NCI-H2081 treated with DMSO at 0.1 percent for 48 hours (cell line): ENCODE measurements at places on chromosomes 12 and 14.

DNA sequence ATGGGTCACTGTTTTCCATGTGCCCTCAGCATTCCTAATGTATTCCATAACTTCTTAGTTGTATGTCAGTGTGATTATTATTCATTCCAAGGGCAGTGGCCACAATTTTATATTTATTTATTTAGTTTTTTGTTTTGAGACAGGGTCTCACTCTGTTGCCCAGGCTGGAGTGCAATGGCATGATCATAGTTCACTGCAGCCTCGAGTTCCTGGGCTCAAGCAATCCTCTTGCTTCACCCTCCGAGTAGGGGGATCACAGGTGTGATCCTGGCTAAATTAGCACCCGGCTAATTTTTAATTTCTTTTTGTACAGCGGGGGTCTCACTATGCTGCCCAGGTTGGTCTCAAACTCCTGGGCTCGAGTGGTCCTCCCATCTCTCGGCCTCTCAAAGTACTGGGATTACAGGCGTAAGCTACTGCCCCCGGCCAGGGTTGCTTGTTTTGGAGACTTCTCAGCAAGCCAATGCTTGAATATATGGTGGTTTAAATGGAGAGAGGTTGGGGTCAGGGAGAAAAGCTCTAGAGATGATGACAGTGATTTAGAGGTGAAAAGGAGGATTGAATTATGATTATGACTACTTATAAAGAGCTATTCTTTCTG is 7.6 kb downstream of the GPRC5A start:
- DNase-seq = no peak

DNA sequence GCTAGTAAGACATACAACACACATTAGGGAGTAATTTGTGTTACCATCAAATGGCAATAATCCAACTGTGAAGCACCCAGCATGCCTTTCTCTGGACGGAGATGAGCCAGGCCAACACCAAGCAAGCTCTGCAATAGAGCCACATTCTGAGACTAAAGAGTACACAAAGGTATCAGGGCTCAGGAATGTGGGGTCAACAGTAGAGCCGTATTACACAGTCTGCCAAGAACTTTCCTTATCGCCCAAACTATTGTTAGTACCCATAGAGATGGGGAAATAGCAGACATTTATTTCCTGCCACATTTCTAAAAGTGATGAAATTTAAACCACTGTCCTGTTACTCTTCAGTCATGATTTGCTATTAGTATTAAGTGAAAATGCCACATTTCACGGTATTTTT is 113.7 kb downstream of the BMP4 start:
- no peak for DNase-seq

GRCh38 chr14:57057803-57058202 is 210.9 kb downstream of the EXOC5 start:
- DNase-seq = no peak

DNA sequence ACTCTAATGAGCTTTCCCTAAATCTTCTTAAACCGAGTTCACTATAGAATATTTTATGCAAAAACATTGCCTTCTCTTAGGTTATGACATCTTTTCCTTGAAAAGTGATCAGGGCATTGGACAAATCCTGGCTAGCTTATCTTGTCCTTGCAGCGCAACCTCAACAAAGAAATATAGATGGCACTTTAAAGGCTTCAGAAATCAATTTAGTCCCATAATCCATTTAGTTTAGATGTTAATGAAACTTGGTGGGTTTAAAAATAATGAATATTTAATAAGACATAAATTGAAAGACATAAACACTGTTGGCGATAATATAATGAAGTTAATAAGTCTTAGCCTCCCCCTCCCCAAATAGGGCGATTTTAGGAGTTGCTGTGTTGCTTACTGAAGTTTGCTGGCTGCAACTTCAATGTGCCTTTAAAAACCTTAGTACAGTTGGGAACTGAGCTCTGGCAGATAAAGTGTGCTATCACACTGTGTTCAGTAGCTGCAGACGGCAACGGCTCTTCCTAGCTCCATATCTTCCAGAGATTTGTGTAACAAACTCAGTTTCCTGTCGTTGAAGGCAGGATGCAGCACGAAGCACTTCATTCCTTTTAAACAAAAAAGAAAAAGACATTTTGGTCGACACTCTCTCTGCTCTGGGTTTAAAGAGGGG is 19.5 kb downstream of the PLXNC1 start:
- DNase-seq = no peak

DNA sequence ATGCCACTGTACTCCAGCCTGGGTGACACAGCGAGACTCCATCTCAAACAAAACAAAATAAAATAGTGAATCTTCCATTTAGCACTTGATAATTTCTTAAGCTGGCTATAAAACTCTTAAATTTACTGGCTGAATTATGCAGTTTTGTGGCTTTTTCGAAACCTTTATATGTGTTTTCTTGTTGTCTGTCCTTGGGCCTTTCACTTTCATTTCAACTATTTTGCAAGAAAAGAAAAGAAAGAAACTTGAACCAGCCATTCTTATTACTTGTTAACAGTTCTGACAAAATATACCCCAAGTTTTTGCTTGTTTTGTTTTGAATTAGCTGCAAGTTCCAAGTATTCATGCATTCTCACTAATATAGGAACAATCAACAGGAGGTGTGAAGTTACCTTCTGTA is 42.8 kb downstream of the PRICKLE1 start:
- no peak for DNase-seq

DNA sequence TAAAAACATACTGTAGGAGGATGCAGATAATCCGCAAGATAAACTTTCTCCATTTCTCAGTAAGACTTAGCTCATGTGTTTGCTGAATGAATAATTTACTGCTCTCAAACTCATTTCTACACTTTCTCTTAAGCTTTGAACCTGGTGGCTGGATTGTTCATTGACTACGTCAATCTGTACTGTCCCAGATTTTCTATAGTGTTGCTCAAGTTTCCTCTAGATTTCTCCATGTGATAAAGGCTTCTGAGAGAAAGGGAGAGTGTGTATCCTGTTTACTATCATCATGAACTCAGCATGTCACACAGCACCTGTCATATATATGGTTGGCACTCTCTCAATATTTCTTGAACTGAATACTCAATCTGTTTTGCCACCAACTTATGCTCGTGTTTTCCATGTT is 518.0 kb upstream of the TBX3 start:
- DNase-seq = no peak
